ENCODE measurements at places on chromosomes 2 and 18.

DNA sequence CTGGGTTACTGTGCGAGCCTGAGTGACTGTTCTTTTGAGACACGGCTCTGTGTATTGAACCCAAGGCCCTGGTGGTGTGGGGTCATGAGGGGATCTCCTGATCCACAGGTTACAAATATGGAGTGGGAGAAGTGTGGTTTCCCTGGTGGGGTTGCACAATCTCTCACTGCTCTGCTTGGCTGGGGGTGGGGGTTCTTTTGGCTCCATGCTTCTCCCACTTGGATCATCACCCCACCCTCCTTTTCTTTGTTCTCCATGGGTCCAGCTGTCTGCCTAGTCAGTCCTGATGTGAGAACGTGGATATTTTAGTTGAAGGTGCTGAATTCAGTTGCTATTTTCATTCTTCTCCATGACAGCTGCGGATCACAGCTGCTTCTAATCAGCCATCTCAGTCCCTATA is 37.8 kb downstream of the AGPS start:
- DNase-seq, result no peak

GRCh38 chr2:25042321-25043240 is 705 bp downstream of the EFR3B start:
- DNase-seq, result no peak

GRCh38 chr2:19086231-19086651 is 272.2 kb downstream of the OSR1 start:
- no peak for DNase-seq

DNA sequence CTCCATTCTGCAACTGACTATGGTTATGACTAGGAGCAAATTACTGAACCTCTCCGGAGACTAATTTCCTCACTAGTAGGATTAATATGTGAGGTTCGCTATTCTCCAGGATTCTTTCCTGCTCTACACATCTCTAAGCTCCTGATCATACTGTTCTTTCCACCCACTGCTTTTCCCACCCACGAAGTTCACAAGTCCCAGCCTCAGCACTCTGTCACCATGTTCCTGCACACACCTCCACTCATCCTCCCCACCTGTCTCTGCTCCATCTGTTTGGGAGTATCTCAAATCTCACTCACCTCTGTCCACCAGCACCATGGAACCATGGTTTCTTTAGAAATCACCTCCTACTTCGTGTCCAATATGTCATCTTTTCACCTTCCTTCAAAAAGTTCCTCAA is 185.3 kb downstream of the LRATD1 start:
- DNase-seq, result no peak

GRCh38 chr2:68294913-68295312 is 24.8 kb downstream of the CNRIP1 start:
- no peak for DNase-seq

DNA sequence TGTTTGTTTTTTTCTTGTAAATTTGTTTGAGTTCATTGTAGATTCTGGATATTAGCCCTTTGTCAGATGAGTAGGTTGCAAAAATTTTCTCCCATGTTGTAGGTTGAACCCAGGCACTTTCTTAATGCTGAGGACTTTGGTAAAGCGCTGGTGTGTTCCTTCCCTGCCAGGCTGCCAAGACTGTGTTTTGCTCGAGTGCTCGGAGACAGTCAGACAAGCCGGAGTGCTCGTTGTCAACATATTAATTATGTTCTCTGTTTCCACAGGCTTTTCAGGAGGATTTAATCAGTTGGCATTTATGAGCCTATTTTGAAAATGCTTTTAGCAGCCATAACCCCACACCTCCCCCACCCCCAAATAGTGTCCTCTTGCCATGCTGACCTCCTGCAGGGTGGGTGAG is 6.4 kb downstream of the MTCL1 start:
- DNase-seq, result no peak

GRCh38 chr2:128357506-128358370 is 39.1 kb upstream of the HS6ST1 start:
- no peak for DNase-seq

GRCh38 chr2:8966123-8966908 is 37.2 kb downstream of the MBOAT2 start:
- DNase-seq, result no peak

DNA sequence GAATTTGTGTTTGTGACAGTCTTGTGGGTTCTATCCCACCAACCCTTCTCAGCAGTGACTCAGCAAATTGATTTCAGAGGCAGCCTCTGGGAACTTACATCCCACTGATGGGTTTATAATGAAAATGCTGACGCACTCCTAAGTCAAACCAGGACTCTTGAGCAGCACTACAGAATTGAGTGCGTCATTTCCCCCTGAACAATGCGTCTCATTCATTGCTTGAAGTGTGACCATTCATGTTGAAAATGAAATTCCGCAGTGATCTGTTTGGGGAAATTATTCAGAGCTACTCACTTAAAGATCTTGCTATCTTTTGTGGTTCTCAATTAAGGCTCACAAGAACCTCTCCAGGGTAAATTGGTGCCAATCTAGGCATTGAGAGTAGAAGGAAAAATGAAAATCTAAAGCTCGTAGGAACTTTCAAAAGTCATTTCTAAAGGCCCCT is 417.7 kb upstream of the SLC14A2 start:
- no peak for DNase-seq
